Stimulated activated CD8-positive, alpha-beta memory T cell treated with anti-CD3 and anti-CD28 coated beads, Interleukin-7, amount 100 ng/mL, for 48 hours (primary cell): ENCODE measurements at places on chromosomes 2 and 18.

GRCh38 chr18:56139372-56139771 is 499.0 kb downstream of the TXNL1 start:
- no peak for DNase-seq

- no peak for DNase-seq
Observed at GRCh38 chr18:1965541-1965940, 605.8 kb downstream of the METTL4 start.

GRCh38 chr2:120520929-120521912 is 175.3 kb downstream of the INHBB start:
- DNase-seq: peak; percentile 5

- no peak for DNase-seq
Observed at GRCh38 chr2:20673686-20674308, 6.9 kb downstream of the GDF7 start.

GRCh38 chr2:113233593-113234550 is 44.8 kb downstream of the PAX8 start:
- no peak for DNase-seq

GRCh38 chr2:237539681-237540080 is 26.7 kb upstream of the PRLH start:
- no peak for DNase-seq
